ENCODE measurements at places on chromosomes 2 and 18. TPM values are rescaled to one million over a fixed set of nuclear protein-coding genes. Genes with fewer than 3 reads are reported as not detected.
A peak's percentile ranks its signal among the peaks of the same experiment; 100 is the strongest.

DNA sequence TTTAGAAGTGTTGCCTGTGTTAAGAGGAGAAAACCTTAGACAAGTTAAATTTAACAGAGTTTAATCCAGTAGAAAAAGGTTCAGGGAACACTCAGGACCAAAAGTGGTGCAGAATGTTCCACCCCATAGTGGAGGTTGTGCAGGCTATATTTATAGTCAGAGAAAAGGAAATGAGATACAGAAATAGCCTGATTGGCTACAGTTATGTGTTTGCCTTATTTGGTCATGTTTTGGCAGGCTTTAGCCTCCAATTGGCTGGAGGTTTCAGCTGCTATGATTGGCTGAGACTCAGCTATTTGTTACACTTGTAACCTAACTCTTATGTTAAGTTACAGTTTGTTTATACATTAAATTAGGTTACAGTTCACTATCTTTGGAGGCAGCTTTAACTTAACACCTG lies 4.2 kb downstream of the STAMBP start:
- no peaks in the 10 kb centered on the region for H3K27me3 ChIP-seq
- H3K27ac ChIP-seq = no peak overlapping the region
- peaks cover 43% of the 10 kb centered on the region for H3K36me3 ChIP-seq
- no peak overlapping the region for H3K4me3 ChIP-seq

DNA sequence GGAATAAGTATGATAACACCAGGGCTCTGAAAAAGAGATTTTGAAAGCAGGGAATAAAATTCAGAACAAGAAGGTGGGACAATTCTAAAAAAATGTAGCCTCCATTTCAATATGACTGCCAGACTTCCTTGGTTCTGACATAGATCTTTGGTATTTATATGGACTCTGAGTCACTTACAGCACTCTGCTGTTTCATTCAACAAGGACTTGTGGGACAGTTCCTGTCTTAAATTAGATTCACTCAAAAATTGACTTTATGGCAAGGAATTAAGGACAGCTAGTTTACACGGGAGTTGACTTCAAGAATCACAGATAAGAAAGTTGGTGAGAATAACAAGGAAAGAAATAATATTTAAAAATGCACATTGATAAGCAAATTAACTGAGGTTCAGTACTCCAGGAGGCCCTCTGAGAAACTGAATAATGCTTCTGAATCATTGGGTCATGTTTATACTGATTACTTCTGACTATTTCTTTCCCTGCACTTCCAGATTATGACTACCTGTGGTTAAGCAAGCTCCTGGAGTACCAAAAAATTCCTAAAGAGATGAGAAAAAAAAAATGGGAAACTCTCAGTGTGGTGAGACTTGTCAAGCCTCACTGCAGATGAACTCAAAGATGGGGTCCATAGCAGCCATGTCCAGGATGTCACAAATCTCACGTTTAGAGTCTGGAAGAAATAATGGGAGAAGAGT lies 828.3 kb upstream of the PIK3C3 start:
- peaks cover 17% of the 10 kb centered on the region for H3K4me1 ChIP-seq
- peak overlapping the region; percentile 81 for H3K27ac ChIP-seq
- no peaks in the 10 kb centered on the region for H3K27me3 ChIP-seq

The HTR2B gene
- not detected for total RNA-seq

The ERFE gene
- 18.1 TPM for total RNA-seq

The EIPR1 gene
- 42.9 TPM for total RNA-seq

DNA sequence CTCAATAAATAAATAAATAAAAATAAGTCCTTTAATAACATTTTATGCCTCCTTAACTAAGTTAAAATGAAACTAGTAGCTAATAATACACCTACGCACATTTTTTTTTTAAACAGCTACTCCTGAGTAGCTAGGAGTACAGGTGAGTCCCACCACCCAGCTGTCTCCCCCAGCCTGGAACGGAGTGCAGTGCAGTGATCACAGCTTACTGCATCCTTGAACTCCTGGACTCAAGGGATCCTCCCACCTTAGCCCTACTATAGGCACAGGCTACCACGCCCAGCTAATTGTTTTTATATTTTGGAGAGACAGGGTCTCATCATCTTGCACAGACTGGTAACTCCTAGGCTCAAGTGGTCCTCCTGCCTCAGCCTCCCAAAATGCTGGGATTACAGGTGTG lies 28.4 kb downstream of the YWHAQ start:
- H3K27me3 ChIP-seq = no peaks in the 10 kb centered on the region
- no peak overlapping the region for H3K4me3 ChIP-seq
- peaks cover 53% of the 10 kb centered on the region for H3K36me3 ChIP-seq
- H3K4me1 ChIP-seq = no peaks in the 10 kb centered on the region
- H3K27ac ChIP-seq = no peak overlapping the region

GRCh38 chr2:75788154-75788553 lies 77.4 kb upstream of the GCFC2 start:
- peak overlapping the region; percentile 71 for H3K27ac ChIP-seq
- peaks cover 28% of the 10 kb centered on the region for H3K4me1 ChIP-seq
- no peak overlapping the region for H3K4me3 ChIP-seq
- DNase-seq = peak; percentile 62

- no peaks in the 10 kb centered on the region for H3K36me3 ChIP-seq
- no peak overlapping the region for H3K4me3 ChIP-seq
- H3K27ac ChIP-seq = peak overlapping the region; percentile 35
- DNase-seq = peak; percentile 43
- H3K27me3 ChIP-seq = no peaks in the 10 kb centered on the region
- peaks cover 7% of the 10 kb centered on the region for H3K4me1 ChIP-seq
Observed at GRCh38 chr2:224860786-224861185, 144.6 kb upstream of the CCDC195 start.

GRCh38 chr2:38552259-38552658 lies 50.5 kb downstream of the HNRNPLL start:
- no peak overlapping the region for H3K27ac ChIP-seq
- H3K4me3 ChIP-seq = no peak overlapping the region
- H3K4me1 ChIP-seq = no peaks in the 10 kb centered on the region

- no peak for DNase-seq
- H3K27ac ChIP-seq = no peak overlapping the region
- no peaks in the 10 kb centered on the region for H3K27me3 ChIP-seq
- H3K4me1 ChIP-seq = peaks cover 9% of the 10 kb centered on the region
Observed at GRCh38 chr18:22186484-22186971, 17.1 kb downstream of the GATA6 start.

DNA sequence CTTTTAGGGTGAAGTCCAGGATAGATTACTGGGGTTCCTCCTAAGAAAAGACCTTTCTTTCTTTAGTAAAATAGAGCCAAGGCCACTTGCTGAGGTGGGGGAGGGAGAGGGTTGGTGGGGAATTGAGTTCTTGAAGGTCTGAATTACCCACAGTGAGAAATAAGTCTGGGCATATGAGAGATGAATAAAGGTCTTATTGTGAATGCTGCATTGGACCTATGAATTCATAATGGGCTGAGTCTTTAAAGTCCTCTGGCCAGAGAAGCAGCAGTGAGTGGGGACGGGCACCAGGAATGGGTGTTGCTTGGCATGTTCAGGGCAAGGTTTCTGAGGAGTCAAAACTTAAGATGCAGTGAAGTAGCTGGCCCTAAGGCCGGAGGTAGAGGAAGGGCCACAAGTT lies 10.5 kb downstream of the MAPRE3 start:
- H3K4me3 ChIP-seq = no peak overlapping the region
- DNase-seq = no peak
- H3K27ac ChIP-seq = no peak overlapping the region

DNA sequence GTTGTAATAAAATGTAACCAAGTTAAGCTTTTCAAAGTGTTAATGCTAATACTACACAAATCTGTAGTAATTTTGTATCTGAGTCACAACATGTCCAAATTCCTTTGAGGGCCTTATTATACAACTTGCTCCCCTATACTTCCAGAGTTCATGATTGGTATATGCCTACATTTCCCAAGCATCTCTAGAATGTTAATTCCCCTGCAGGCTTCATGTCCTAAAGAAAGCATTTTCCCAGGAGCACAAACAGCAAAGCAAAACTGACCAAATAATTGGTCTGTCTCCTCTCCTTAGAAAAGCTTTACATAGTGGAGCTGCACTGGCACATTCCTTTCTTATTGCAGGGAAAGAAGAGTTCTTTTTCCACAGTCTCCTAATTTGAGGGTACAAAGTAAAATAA lies 3.7 kb downstream of the ALS2 start:
- peaks cover 18% of the 10 kb centered on the region for H3K4me1 ChIP-seq
- no peak overlapping the region for H3K4me3 ChIP-seq
- H3K36me3 ChIP-seq = peaks cover 6% of the 10 kb centered on the region
- DNase-seq = no peak
- H3K27ac ChIP-seq = no peak overlapping the region

GRCh38 chr2:29841386-29842004 lies 79.9 kb downstream of the ALK start:
- no peaks in the 10 kb centered on the region for H3K4me1 ChIP-seq
- H3K4me3 ChIP-seq = no peak overlapping the region
- peak; percentile 46 for DNase-seq
- no peaks in the 10 kb centered on the region for H3K36me3 ChIP-seq
- H3K27me3 ChIP-seq = peaks cover 44% of the 10 kb centered on the region

The DSC2 gene
- total RNA-seq = 17.6 TPM

DNA sequence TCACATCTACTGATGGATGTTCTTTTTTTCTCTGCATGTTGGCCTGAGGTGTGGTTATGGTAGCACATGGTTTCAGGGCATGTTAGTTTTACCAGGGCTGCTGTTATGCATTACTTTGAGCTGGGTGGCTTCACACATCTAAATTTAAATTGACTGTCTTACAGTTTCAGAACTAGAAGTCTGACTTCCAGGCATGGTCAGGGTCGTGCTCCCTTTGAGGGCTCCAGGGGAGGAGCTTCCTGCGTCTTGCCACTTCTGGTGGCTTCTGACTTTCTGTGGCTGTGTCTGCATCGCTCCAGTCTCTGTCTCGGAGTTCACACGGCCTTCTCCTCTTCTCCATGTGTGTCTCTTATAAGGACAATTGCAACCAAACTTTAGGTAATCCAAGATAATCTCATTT lies 143.9 kb downstream of the GALR1 start:
- DNase-seq = no peak
- no peaks in the 10 kb centered on the region for H3K27me3 ChIP-seq
- no peaks in the 10 kb centered on the region for H3K36me3 ChIP-seq
- H3K27ac ChIP-seq = no peak overlapping the region
- peaks cover 7% of the 10 kb centered on the region for H3K4me1 ChIP-seq
- H3K4me3 ChIP-seq = no peak overlapping the region

DNA sequence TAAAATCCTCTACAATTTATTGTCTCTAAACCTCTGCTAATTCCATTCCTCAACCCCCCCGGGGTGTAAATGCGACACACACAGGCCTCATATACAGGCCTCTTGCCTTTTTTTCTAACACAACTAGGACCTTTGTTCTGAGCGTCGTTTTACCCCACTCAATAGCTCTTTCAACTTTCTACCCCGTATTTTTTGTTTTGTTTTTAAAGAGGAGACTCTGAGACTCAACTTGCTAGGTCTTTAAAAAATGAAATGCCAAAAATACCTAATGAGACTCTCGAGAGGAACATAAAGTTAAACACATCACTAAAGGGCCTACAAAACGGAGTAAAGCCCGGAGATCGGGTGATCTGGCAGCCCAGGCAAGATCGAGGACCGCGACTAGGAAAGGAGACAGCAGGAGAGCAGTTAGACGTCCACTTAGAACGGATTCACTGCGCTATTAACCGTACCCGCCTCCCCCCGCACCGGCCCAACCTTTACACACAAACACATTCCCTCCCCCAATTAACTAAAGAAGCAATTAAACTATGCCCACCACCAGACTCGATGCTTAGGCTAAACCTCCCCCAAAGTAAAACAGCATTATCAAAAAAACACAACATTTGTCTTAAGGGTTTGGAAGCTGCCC lies 1.7 kb downstream of the TRIP12 start:
- H3K4me1 ChIP-seq = peaks cover 19% of the 10 kb centered on the region
- peak overlapping the region; percentile 94 for H3K4me3 ChIP-seq
